ENCODE measurements at places on chromosomes 6 and 20.

- DNase-seq = no peak
Observed at GRCh38 chr6:63807056-63807455, 171.5 kb downstream of the PHF3 start.

DNA sequence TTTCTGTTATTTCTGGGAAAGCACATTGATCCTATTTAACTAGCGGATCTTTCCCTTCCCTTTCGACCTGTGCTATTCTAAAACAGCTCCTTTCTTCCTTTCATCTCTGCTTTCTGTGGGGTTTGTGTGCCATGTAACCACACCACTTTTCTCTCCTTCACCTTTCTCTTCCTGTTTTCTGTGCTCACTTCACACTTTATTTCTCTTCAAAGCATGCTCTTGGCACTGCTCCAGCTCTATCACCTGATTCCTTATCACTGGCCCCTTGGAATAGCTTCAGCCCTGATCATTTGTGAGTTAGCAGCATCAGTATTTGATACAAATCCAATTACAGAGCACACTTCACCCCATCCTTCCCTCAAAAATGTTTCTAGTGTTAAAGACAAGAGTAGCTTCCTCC lies 8.1 kb upstream of the METTL24 start:
- no peak for DNase-seq

DNA sequence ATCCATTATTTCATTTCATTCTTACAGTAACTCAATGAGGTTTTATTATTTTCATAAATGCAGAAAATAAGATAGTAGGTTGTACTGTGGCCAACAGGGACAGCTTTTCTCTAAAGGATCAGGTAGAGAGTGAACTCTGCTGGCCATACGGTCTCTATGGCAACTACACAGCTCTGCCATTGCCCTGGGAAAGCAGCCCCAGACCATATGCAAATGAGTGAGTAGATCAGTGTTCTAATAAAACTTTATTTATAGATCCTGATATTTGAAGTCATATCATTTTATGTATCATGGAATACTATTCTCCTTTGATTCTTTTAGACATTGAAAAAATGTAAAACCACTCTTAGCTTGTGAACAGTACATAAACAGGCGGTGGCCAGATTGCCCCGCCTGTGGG lies 192.5 kb upstream of the RREB1 start:
- no peak for DNase-seq

- DNase-seq = no peak
Observed at GRCh38 chr6:156154896-156155295, 622.3 kb upstream of the ARID1B start.

DNA sequence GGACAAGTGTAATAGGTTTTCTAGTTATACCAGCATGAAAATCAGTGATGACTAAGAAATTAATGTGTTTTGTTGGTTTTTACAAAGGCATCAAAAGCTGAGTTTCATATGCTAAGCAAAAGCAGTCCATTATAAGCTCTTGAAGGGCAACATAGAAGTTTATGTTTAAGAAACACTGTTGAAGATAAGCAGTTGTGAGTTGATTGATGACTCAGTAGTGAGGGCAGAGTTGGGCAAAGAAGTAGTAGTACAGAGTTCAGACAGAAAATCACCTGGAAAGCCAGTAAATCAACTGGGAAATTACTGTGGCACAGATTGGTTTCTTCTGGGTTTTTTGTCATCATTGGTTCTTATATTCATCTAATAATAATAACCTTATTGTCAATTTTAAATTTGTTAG lies 78.0 kb upstream of the SMIM8 start:
- no peak for DNase-seq

- peak; percentile 65 for DNase-seq
Observed at GRCh38 chr6:44253307-44254101, 3.8 kb downstream of the SLC35B2 start.

GRCh38 chr20:19456595-19457395 lies 244.4 kb downstream of the SLC24A3 start:
- DNase-seq = no peak

DNA sequence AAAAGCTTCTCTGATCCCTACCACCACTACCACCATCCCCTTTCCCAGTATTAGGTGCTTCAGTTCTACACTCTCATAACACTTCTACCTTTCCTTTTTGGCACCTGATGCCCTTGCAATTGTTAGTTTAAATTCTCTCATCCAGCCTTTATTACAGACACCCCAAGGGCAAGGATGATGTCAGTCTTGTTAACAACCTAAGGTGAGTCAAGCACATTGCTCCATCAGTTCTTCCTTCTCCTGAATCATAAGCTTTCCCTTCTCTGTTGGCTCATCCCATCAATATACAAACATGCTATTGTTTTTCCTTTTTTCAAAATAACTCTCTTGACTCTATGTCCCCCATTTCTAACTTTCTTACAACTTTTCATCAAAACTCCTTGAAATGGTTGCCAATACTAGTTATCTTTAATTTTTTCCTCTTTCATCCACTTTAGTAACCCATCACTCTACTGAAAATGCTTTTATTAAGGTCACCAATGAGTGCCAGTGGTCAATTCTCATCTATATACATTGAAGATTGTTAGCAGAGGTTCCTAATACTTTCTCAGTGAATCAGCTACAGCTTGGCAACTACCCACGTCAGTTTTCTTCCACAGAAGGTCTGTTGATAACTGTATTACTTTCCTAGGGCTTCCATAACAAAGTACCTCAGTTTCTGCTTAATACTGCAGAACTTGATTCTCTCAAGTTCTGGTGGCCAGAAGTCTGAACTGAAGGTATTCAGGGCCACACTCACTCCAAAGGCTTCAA lies 97.1 kb upstream of the FLRT3 start:
- no peak for DNase-seq

DNA sequence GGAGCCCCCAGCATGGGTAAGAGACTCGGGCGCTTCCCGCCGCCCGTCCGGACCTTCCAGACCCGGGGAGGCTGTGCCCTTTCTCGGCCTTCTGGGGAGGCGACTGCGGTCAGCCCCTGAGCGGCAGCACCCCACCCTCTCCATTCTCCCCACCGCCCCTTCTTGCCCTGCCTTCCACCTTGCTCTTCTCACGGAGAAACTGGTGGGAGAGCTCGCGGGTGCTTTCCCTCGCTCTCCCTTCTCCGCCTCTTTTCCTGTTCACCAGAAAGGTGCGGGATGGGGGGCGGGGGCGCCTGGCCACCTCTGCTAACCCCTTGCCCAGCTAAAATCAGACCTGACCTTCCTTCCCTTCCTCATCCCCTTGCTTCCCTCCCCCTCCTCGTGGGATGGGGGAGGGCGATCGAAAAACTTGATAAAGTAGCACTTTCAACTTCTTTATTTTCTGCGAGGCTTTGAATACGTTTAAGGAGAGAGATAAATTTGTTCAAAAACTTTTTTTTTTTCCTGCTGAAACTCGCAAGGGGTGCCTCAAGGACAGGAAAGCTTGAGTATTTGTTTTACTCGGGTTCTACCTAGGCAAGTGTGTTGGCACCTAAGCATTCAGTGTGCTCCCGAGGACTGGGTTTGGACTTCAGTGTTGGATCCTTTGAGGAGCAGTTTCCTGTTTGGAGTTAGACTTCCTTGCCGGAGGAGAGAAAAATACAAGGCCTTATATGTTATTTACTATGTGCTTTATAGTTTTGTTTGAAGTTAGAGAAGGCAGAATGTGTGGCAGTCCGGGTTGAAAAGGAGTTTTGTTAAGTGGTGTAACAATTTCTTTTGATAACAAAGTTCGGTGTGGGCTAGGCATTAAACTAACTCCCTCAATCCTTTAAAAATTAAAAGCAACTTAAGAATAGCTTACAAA lies 897 bp downstream of the CD2AP start:
- DNase-seq = no peak

- no peak for DNase-seq
Observed at GRCh38 chr20:42531508-42531961, 658.2 kb downstream of the PTPRT start.

DNA sequence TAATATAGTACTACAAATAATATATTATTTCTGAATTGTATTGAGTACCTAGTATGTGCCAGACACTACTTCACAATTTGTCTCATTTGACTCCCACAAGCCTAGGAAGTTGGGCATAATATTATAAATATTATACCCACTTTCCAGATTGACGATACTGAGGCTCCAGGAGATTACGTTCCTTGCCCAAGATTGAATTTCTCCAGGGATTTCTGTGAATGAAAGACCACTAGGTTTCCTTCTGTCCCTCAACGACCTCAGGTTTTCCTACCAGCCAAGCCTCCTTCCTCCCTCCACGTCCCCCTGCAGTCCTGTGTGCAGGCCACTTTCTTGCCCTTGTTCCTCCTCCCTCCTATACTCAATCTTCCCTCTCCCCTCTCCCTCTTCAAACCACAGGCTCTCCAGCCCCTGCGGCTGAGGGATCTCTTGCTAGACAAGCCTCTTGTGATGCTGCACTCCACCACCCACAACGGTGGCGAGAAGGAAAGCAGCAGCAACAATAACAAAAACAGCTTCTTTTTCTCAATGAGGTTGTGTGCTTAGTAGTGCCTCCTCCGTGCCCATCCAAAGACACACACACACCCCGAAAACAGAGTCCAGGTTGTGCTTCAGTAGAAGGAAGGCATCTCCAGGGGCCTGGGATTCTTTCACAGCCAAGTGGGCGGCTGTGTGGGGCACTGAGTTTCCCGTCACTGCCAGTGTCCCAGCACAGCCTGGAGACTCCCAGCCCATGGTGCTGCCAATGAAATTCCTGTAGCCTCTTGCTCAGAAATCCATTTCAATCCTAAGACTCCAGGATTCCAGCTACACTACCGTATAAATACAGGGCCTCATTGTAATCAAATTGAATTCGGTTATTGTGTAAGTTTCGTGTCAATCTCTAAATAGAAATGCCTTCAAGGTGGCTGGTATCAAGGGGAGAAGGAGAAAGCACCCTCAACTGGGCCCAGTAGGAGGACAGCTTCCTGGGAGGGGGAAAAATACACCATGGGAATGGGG lies 94.4 kb downstream of the NCR2 start:
- no peak for DNase-seq

DNA sequence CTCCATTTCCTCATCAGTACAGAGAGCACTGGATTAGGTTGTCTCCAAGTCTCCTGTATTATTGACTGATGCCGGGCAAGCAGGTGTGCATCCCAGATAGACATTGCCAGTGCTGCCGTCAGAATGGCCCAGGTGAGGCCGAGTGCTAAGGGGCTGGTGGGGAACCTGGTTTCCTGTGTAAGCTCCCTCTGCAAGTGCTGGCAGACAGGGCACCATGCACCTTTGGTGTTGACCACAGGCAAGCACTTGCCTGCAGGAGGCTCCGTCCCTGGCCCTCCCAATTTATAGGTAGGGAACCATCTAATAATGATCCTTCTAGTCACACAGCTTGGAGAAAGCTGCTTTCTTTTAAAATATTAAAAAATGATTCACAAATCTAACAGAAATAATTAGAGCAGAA lies 747 bp downstream of the GABRR1 start:
- no peak for DNase-seq

DNA sequence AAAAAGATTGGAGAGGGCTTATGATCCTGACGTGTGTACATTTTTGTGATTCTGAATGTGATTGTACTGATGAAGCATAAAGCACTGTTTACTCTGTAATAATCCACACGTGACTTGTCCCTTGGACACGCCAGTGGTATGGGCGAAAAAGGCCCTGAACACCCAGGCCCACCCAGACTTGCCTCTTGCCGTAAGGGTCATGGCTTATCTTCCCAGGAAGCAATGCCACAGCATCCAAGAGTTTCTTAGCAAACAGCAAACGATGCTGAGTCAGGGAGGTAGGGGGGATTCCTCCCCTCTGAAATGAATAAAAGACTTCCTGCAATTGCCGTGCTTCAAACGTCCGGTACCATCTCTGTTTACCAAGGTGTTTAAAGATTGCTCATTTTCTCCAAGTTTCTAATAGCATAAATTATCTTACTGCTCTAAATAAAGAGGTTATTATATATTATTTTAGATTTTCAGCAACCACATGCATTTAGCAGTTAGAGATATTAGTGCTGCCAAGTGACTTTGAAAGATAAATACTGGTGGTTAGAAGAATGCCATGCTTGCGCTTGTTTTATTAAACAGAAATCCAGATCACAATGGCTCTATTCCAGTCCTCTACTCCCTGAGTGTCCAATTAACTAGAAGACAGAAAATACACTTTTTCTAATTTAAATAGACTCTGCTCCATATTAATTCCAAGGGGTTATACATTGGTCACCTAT lies 212.8 kb upstream of the CST7 start:
- DNase-seq = no peak

Measured in activated CD8-positive, alpha-beta memory T cell treated with anti-CD3 and anti-CD28 coated beads, Interleukin-2, amount 50 U/mL, for 4 hours (primary cell).